Skeletal muscle tissue (tissue), 5 donors: ENCODE measurements at places on chromosomes 5 and 9. TPM values are rescaled to one million over a fixed set of nuclear protein-coding genes. Genes with fewer than 3 reads are reported as not detected.

Gene GABRA1
- total RNA-seq: not detected

Gene PBX3
- total RNA-seq: 14.1 TPM

Gene PCDHB8
- 1.6 TPM for total RNA-seq

Gene SLCO4C1
- 1.0 TPM for total RNA-seq

Gene DOLPP1
- 5.2 TPM for total RNA-seq

Gene SUSD3
- total RNA-seq: 2.6 TPM

Gene CCDC180
- 7.3 TPM for total RNA-seq

Gene TAF7
- 72.0 TPM for total RNA-seq

Gene TEX48
- not detected for total RNA-seq

Gene SLC9A3
- 1.6 TPM for total RNA-seq

Gene ANGPTL2
- total RNA-seq: 37.6 TPM

Gene SETD9
- 5.7 TPM for total RNA-seq

Gene LEAP2
- 2.1 TPM for total RNA-seq

Gene PCDHB10
- total RNA-seq: 2.6 TPM
